Thoracic aorta (tissue), 2 donors: ENCODE measurements at places on chromosomes 1 and 21. TPM values are rescaled to one million over a fixed set of nuclear protein-coding genes. Genes with fewer than 3 reads are reported as not detected.

DNA sequence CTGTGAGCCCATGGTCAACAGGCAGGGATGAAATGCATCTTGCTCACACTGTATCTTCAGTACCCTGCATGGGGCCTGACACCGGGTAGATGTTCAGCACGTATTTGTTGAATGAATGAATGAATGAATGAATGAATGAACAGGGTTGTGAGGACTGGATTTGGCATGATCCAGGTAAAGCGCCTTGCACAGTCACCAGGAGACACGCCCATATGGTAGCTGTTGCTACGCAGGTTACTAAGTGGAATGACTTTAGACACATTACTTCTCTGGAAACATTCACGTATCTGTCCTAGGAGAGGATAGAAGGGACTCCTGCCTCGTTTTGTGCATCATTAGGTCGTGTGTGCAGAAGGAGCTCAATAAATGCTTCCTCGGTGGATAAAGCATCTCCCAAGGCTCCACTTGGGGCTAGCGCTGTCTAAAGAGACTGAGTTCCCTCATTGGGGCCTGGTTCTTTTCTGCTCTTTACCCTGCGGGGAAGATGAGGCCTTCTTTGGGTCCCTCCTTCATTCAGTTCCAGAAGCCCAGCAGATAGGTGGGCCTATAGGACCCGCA, 54.2 kb downstream of the NDUFS5 start:
- DNase-seq = no peak

Gene BARHL2
- total RNA-seq = not detected

DNA sequence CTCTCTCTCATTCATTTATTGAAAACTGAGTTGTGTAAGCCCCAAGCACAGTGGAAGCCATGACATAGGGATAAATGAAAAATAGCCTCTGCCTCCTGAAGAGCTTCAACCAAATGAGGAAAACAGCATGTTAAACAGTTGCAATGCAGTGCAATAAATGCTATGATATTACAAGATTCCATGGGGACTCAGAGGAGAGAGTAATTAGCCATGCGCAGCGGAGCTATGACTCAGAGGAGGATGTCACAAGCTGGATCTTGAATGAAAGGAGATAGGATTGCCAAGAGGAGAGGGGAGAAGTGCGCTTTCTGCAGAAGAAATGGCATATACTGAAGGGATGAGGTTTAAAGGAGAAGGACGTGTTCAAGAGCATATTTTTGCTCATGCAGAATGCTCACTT, 231.3 kb upstream of the PLXNA2 start:
- DNase-seq = no peak

DNA sequence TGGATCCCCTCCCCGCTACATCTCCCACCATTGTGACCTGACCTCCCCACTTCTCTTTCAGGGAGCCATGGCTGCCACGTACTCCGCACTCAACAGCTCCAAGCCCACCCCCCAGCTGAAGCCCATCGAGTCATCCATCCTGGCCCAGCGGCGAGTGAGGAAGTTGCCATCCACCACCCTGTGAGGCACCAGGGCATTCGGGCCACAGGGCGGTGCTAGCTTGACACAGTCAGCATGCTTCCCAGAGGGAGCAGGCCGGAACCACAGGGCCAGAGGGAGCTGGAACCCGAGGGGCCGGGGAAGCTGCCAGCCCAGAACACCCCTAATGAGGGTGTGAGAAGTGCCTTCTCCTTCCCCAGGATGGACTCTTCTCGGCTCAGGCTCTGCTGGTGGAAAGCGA, 44.5 kb downstream of the RPS6KA1 start:
- DNase-seq = no peak

GRCh38 chr1:198391393-198392020, 149.0 kb downstream of the ATP6V1G3 start:
- DNase-seq = no peak

Gene WDR64
- not detected for total RNA-seq

- DNase-seq = no peak
These were observed 137.6 kb upstream of the RUNX3 start for GRCh38 chr1:25067518-25068251.

DNA sequence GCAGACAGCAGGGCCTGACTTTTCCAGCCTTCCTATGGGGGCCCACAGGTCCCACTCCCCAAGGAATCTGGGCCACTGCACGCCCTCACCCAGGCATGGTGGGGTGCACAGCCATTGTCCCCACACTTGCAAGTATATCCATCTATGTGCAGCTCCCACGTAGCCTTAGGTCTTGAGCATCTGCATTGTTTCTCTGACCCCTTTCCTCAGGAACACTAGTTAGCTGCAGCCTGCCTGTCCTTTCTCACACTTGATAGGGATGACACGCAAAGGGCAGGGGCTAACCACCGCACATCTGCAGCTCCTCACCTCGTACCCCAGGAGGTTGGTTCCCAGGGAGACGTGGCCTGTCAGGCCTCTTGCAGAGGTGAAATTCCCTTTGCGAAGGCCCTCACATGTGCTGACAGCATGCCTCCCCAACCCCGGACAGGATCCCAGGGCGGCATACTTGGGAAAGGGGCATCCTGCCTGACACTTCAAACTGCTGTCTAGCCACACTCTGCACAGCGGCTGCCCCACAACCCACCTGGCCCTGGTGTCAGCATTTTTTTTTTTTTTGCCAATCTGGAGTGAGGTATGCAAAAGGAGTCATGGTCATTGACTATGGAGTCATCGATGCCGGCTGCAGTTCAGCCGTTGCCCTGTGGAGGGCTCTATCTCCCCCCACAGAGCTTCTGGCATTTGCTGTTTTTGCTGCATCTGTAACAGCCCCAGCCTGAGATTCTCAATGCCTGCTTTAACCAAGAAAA, 5.0 kb downstream of the JMJD4 start:
- no peak for DNase-seq

- no peak for DNase-seq
These were observed 227.1 kb downstream of the KCTD3 start for GRCh38 chr1:215794156-215794555.

Gene VWA5B1
- total RNA-seq = not detected

Gene RNU1-4
- under 0.01 TPM for total RNA-seq

Gene TMEM69
- total RNA-seq = 6.8 TPM

DNA sequence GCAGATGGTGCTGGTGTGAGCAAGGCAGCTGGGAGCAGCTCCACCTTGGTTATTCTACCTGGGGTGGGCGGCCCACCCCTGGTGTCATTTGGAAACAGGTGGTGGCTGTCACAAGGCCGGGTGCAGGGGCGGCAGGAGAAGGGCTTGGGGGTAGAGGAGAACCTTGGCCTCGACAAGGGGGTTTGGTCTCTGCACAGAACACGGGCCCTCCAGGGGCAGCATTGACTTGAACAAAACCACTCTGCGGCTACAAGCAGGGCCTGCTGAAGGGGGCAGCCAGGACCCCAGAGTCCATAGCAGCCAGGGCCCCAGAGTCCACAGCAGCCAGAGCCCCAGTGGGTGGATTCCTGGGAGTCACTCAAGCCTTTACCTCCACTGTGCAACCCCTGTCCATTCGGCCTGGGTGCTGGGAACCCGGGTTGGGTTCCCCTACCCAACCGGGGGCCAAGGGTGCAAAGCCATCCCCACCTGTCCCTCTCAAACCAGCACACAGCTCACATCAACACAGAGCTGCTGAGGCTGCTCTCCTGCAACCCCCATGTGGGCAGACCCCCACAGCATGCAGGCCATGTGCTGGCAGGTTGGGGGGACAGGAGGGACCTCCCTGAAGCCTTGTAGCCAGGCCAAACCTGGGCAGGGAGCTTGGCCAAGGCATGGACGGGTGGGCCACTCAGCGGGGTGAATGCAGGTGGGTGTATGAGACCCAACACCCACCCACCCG, 7.7 kb downstream of the TRIM11 start:
- DNase-seq = no peak

Gene SPRR2A
- total RNA-seq = not detected

- no peak for DNase-seq
These were observed 1.2 kb downstream of the TMEM234 start for GRCh38 chr1:32220746-32221580.

DNA sequence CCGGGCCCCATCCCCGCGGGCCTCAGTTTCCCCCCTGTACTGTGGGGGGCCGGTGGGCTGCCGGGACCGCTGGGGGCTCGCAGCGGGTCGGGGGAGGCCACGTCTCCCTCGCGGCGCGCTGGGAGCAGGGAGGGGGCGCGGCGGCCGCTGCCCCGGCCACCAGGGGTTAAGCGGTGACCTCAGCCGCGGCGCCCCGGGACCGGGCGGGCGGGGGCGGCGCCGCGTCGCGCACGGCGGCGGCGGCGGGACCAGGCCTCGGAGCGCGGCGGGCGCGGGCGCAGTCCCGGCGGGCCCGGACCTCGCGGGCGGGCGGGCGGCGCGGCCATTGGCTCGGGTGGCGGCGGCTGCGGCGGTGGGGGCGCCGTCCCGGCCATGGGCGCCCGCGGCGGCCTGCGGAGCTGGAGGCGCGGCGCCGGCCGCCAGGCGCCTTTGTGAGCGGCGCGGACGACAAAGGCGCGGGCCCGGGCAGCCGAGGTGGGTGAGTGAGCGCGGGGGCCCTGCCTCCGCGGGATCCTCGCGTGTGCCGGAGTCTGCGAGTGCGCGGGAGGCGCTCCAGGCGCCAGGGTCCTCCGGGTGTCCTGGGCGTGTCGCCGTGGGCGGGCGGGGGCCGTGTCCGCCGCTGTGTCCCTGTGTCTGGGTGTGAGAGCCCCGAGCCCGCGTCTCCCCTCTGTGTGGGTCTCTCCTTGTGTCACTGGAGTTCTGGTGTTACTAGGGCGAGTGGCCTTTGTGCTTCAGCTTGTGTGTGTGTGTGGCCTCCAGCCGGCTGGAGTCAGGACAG, at the start of gene ARHGEF10L:
Gene ARHGEF10L (plus strand): TSS at position 222 of the 778 bp plus-strand sequence. CDS start 40,898 bp downstream, outside the sequence.
- DNase-seq = no peak

- DNase-seq = no peak
These were observed 52.8 kb downstream of the CAPN2 start for GRCh38 chr1:223765036-223765718.

DNA sequence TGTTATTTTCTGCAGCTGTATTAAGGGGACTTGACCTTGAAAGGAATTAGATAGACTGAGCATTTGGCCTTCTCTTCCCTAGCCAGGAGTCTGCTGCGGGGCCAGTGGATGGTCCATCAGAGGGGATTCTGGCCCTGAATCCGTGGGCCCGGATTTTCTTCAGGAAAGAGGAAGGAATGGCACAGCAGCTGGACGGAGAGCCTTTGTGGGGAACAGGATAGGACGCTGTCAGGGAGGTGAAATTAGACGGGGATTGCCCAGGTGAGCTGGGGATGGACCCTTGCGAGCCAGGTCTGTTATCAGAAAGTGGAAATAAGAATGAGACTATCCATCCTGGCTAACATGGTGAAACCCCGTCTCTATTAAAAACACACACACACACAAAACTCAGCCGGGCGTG, 1.7 kb upstream of the C2CD2 start:
- no peak for DNase-seq

GRCh38 chr1:112743174-112744008, 28.3 kb upstream of the PPM1J start:
- DNase-seq = no peak

Gene RPE65
- total RNA-seq = not detected

Gene TRIM45
- total RNA-seq = 7.1 TPM

Gene OR10Z1
- not detected for total RNA-seq

Gene FCRL1
- total RNA-seq = not detected

Gene GSTM1
- not detected for total RNA-seq

DNA sequence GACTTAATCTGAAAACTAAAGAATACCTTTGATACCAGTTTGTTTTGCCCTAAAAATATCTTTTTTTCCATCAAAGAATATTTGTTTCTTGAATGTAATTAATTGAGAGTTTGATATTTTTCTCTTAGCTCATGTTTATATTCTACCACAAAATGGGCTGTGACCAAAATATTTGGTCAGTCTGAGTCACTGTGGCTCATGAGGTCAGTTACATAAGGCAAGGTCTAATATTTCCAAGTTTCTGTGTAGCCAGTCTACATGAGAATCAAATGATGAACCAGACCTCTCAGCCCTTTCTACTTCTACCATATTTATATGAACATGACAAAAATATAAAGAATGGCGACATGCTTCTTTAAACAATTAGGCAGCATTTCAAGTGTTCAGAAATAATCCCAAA, 83.0 kb upstream of the IVNS1ABP start:
- no peak for DNase-seq

GRCh38 chr1:88897070-88897730, 5.8 kb upstream of the GTF2B start:
- DNase-seq = no peak

Gene PFDN2
- total RNA-seq = 92.7 TPM

- no peak for DNase-seq
These were observed 202.2 kb downstream of the LBR start for GRCh38 chr1:225225681-225226080.

GRCh38 chr1:209926045-209926444, 12.0 kb upstream of the SYT14 start:
- no peak for DNase-seq

- DNase-seq = no peak
These were observed 119.6 kb upstream of the RUNX1 start for GRCh38 chr21:35168735-35169134.

DNA sequence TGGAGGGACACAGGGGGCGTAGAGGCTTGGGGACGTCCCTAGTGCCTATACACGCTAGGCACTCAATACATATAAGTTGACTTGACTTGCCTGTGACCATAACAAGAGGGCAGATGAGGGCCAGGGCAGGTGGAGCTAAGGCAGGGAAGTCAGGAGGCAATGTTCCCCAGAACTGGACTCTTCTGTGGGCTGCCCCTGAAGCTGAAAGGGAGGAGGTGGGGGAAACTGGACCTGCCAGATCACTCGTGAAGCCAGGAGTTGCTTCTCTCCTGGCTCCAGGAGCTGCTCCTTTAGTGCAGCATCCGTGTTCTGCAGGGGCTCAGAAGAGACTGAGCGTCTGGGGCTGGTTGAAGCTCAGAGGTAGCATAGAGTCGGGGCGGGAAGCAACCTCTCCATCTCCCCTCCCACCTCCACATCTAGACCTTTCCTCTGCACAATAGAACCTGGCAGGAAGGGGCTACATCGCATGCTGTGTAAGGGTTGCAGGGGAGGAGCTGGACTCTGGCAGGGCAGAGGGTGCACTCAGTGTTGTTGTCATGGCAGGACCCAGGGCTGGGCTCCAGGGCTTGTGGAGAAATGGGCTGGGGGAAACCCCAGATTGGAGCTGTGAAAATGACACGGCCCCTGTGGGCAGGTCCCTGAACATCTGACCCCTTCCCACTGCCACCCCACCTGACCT, 2.9 kb upstream of the SEMA4A start:
- DNase-seq = no peak

DNA sequence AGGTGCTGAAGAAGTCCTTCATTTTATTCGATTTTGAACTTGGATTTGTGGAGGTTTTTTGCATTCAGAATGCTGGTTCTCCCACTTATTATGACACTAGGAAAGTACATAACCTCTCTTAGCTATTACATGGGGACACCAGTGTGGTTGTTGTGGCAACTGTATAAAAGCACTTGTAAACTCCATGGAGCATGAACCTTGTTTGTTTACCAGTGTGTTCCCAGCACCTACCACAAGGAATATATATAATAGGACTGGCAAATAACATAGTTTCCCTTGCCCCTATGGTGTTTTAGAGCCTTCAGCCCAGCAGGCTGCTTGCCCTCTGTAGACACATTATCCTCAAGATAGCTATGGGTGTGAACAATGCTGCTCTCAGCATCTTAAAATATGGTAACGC, 43.1 kb downstream of the RASSF5 start:
- no peak for DNase-seq

Gene ADSS2
- 51.7 TPM for total RNA-seq
